GM04503 (cell line): ENCODE measurements at places on chromosomes 3 and 15.

GRCh38 chr3:141241616-141242376 lies 10.2 kb downstream of the PXYLP1 start:
- DNase-seq, result no peak

DNA sequence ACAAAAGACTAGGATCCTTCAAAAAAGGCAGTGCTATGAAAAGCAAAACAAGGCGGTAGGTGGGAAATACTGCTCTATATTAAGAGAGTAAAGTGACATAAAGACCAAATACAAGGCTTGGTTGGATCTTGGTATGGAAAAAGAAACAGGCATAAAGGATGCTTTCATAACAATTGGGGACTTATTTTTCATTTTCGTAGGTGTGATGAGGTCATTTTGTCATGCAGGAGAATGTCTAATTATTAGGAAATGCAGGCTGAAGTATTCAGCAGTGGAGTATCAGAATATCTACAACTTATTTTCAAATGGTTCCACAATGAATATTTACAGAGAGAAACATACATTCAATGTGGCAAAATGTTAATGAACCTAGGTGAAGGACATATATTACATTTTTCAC lies 9.0 kb downstream of the XPC start:
- DNase-seq, result no peak

DNA sequence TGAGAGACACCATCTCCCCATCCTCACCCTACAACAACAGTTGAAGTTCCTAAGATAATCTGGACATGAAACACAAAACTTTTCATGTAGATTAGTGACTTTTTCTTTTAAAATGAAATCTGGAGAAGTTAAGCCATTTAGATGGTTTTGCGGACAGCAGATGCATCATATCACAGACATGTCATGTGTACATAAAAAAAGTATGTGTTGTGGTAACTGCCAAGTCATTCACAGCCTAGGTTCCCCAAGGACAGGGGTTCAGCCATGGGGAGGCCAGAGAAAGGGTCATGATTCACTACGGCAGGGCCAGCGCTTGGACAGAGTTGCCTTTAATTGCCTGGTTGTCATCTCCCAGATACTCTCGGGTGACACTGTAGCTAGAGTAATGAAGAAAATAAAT lies 163.2 kb downstream of the PDZRN3 start:
- no peak for DNase-seq

- no peak for DNase-seq
Observed at GRCh38 chr3:120462409-120462959, 11.7 kb upstream of the FSTL1 start.

DNA sequence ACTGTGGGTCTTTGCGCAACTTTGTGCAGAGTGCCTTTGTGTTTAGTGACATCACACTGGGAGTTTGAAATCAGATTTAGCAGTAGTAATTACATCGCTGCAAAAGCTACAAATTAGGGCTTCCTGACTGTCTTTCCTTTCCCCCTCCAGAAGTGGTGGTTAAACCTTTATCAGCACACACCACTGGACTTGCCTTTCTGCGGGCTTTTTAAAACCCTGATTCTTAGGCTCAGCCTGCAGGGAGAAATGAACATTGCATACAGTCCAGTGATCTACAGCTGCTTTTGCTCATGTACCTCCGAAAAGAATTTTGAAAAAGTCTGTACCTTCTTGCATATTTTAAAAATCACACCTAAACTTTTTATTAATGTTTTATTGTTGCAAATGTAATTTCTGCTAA lies 219.7 kb upstream of the NAALADL2 start:
- no peak for DNase-seq

DNA sequence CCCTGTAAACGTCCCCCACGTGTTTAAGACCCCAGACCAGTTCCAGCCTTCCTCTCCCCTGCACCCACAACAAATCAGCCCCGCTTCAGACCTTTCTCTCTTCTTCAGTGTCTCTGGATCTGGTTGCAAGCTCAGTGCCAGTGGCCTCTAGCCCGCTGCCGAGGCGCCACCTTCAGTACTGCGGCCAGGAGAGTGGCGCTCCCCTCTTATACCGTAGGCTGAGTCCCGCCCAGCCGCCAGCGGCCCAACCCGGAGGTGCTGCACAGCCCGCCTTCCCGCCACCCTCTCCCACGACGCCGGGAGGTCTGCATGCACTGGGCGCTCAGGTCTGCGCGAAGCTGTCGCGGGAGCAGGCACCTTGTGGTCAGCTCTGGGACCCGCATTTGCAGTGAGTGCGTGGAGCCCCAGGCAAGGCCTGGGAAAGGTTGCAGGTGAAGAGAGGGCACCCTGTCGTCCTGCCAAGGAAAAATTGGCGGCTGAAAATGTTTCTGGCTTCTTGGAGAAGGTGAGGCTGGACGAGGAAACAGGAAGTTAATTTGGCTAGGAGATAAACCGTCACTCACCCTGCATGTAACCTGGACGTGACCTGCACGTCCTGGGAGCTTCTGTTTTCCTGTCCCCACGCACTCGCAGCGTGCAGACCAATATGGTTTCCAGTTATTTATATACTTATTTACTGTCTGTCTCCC lies at the start of gene C2CD4B:
Gene C2CD4B, minus strand, starts transcription at position 182 of the 689 bp plus-strand sequence. CDS start 301 bp downstream, outside the sequence.
- no peak for DNase-seq

GRCh38 chr15:85792912-85793590 lies 1.7 kb downstream of the KLHL25 start:
- DNase-seq, result no peak
